ENCODE measurements at places on chromosomes 1 and 21. TPM values are rescaled to one million over a fixed set of nuclear protein-coding genes. Genes with fewer than 3 reads are reported as not detected.

CFH gene
- total RNA-seq, result 6.2 TPM

ABCG1 gene
- 12.3 TPM for total RNA-seq

EDARADD gene
- 2.0 TPM for total RNA-seq

NUDT4B gene
- 0.52 TPM for total RNA-seq

RAB7B gene
- not detected for total RNA-seq

CCDC30 gene
- 2.2 TPM for total RNA-seq

ICOSLG gene
- 5.5 TPM for total RNA-seq

OR2L8 gene
- not detected for total RNA-seq

SRGAP2B gene
- 32.8 TPM for total RNA-seq

ELAPOR1 gene
- 6.3 TPM for total RNA-seq

HTR1D gene
- total RNA-seq, result not detected

OVAAL gene
- total RNA-seq, result not detected

TMIGD3 gene
- not detected for total RNA-seq

EXTL1 gene
- not detected for total RNA-seq

MYOM3 gene
- not detected for total RNA-seq

IVL gene
- total RNA-seq, result not detected

RGS8 gene
- total RNA-seq, result not detected

CD101 gene
- total RNA-seq, result 4.2 TPM

AJAP1 gene
- total RNA-seq, result not detected

RAB3B gene
- 0.02 TPM for total RNA-seq

WASF2 gene
- 143 TPM for total RNA-seq

ZNF683 gene
- total RNA-seq, result not detected

PRMT6 gene
- 16.4 TPM for total RNA-seq

ESPN gene
- total RNA-seq, result 0.77 TPM

MED8 gene
- 33.3 TPM for total RNA-seq

MEGF6 gene
- total RNA-seq, result 26.6 TPM

RGS7 gene
- not detected for total RNA-seq

ATP1B1 gene
- total RNA-seq, result 2.6 TPM

NCAM2 gene
- not detected for total RNA-seq

AKNAD1 gene
- total RNA-seq, result not detected
